Activated CD4-positive, alpha-beta memory T cell treated with anti-CD3 and anti-CD28 coated beads for 36 hours (primary cell): ENCODE measurements at places on chromosomes 11 and 22. TPM values are rescaled to one million over a fixed set of nuclear protein-coding genes. Genes with fewer than 3 reads are reported as not detected.

Gene SNX32
- total RNA-seq: 2.0 TPM

Gene TRIM51
- not detected for total RNA-seq

Gene NNMT
- not detected for total RNA-seq

Gene OR8H1
- total RNA-seq: not detected

Gene CAPN5
- total RNA-seq: 0.88 TPM

Gene SCN3B
- total RNA-seq: not detected

Gene NCF4
- total RNA-seq: 9.3 TPM

Gene CCDC90B
- total RNA-seq: 32.3 TPM

Gene SLCO2B1
- total RNA-seq: not detected

Gene CRYBB3
- total RNA-seq: 0.43 TPM

Gene EHF
- not detected for total RNA-seq

DNA sequence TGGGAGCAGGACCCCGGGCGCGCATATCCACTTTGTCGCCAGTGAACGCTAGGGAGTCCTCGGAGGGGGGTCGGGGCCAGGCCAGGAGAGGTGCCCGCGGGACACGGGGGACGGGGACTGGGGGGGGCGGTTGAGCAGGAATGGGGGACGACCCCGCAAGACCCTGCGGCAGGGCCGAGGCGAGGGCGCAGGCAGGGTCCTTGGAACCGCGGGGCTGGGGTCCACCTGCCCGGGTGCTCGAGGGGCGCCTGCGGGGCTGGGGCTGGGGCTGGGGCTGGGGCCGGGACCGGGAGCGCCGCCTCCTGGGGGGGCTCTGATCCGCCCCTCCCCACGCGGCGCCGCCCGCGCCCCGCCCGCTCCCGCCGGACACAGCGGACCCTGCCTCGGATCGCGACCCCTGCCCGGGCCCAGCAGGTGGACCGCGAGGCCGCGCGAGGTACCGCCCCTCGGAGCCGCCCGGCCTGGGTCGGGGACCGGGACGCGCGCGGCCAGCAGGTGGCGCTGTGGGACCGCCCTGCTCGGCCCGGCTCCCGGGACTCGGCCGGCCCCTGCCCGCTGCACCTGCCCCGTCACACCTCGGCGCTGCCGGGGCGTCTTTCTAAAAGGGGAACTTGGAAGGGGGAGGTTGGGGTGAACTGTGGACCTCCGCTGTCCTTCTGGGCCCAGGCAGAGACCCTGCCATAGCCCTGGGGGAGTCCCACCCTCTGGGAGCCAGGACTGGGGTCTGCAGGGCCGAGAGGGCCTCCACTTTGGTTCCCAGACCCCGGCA lies 11.0 kb downstream of the CRELD2 start:
- DNase-seq: peak; percentile 80

DNA sequence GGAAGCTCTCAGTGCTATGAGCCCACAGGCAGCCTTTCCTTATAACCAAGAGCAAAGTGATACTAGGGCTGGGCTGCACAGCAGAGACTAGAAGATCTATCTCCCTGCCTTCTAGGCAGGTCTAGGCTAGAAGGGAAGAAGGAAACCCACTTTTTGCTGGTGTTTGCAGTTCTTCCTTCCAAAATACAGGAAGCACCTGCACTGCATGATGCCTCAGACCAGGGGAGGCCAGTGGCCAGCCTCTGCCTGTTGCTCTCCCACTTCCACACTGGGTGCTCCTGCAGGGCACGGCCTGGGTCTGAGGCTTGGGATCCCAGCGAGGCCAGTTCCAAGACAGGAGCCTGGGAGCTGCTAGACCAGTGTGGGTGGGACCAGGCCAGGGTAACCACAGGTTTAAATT lies 6.0 kb upstream of the UCP3 start:
- DNase-seq: no peak

- peak; percentile 88 for DNase-seq
Observed at GRCh38 chr11:111378861-111379601, at the start of gene POU2AF1. Gene POU2AF1 (minus strand): TSS chr11:111379275. CDS start chr11:111379177, 98 bp downstream.

GRCh38 chr22:22424210-22424800 lies 84.2 kb downstream of the ZNF280B start:
- no peak for DNase-seq

GRCh38 chr11:133803026-133803425 lies 42.3 kb downstream of the SPATA19 start:
- DNase-seq: no peak

DNA sequence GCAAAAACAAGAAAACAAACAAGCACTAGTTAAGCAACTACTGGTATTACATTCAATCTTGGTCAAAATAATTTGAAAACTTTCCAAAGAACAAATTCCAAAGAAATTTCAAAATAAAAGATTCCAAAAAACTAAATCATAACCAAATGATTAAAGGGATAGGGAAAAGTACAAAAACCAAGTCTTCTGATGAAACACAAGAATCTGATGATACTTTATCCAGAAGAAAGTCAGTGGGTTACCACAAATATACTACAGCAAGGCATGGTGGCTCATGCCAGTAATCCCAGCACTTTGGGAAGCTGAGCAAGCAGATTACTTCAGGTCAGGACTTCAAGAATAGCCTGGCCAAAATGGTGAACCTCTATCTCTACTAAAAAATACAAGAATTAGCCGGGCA lies 59.1 kb downstream of the NUP98 start:
- no peak for DNase-seq

- no peak for DNase-seq
Observed at GRCh38 chr11:371051-371450, 1.8 kb downstream of the B4GALNT4 start.

DNA sequence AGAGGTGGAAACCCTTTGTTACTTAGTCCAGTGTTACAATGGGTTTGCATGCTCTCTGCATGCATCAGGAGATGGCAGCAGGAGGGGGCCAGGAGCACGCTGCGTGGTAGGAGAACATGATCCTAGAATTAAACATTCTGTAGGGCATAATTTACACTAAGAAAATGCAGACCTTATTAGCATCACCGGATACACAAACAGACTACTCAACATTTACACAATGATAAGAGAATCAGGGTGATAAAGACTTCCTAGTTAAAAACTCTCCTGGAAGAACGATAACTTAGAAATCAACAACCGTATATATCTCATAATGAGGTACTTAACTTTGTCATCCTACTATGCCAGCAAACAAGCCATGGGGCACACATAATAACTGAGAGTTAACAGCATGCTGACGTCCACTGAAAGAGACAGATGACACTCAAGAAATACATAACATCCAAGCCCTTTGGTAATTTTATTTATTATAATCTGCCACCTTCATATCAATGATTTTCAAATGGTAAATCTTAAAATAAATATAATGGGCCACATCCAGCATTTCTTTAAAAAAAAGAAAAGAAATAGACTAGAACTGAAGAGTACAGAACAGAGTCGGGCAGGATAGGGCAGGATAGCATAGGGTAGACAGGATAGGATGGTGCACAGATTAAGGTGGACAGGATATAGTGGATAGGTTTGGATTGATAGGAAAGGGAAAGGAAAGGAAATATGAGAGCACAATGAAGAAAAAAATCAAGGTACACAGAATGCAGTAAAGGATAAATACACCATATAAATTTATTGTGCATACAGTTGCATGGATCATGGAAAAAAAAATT lies 27.5 kb downstream of the CADM1 start:
- no peak for DNase-seq

GRCh38 chr22:42217019-42217751 lies 53.3 kb downstream of the TCF20 start:
- peak; percentile 60 for DNase-seq

GRCh38 chr22:36778020-36778419 lies 2.1 kb upstream of the IFT27 start:
- no peak for DNase-seq

DNA sequence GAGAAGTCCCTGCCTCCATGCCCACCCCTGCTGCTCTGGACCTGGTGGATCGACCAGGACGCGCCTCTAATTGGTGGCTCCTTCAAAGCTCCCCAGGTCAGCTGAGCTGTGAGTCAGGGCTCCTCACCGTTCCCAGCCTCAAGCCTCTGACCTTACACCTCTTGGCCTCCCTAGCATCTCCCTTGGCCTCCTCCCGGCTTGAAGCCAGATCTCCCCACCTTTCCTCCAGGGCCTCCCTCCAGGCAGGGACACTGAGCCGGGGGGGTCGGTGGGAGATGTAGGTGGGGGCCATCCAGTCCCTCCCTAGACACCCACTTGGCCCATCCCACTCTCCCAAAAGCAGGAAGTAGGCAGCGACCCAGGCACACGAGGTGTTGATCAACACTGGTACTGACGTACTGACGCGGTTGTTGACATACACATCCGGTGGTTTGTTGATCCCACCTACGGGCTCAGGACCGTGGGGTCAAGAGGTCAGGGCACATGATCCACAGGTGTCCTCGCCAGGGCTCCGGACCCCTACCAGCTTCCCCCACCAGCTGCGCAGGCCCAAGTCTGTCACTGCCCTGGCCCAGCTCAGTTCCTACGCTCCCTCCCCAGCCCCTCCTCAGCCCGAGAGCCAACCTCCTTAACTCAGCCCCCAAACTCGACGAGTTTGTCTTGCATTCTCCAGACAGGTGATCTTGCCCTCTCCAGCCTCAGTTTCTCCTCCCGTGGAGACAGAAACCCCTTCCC lies 802 bp downstream of the ATG2A start:
- DNase-seq: peak; percentile 52

DNA sequence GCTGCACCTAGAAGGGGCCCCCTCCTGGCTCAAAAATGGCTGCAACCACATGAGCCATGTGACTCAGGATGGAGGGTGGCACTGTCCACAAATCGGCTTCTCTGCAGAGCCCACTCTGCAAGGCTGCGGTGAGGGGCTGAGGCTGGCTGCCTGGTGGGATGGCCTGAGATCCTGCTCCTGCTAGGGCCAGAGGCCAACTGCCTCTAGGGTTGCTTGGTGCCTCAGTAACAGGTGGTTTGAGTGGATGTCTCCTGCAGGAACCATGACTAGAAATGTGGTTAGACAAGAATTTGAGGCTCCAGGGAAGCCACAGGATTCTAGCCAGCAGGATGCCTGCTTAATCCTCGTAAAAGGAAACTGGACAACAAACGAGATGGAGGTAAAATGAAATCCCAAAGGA lies 17.1 kb downstream of the PATZ1 start:
- no peak for DNase-seq

DNA sequence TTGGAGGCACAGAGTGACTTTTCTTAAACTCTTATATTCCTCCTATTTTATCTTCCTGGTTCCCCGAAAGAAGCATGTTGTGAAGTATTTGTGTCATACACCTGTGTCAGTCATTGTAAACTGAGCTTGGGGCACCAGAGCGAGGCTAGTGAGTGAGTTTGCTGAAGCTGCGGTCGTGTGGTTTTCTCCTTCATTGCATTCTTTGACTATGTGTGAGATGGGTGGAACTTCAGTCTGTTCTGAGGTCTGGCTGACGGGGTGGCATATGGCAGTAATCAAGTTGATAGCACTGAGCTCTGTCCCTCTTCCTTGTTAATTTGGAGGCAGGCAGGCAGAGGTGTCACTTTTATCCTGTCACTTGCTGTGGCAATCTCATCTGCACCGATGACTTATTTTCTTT lies 4.2 kb downstream of the VPS26B start:
- DNase-seq: peak; percentile 48

GRCh38 chr11:34588701-34589100 lies 32.2 kb upstream of the EHF start:
- no peak for DNase-seq

- DNase-seq: no peak
Observed at GRCh38 chr22:44363980-44364750, 51.4 kb upstream of the SHISAL1 start.

DNA sequence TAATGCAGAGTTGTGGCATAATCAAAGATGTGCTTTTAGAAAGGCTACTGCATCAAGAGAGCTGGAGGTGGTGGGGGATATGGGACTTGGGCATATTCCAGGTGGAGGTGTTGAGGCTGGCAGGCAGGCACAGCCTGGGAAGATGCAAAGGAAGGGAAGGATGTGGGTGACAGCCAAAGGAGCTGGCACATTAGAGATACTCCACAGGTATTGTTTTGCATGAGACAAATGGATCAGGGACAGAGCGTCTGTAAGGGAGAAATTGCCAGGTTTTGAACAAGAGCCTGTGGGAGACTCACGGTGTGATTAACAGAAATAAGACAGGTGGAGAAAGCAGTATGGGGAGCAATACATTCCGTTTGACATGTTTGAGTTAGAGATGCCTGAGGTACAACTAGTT lies 263.7 kb downstream of the NELL1 start:
- no peak for DNase-seq

DNA sequence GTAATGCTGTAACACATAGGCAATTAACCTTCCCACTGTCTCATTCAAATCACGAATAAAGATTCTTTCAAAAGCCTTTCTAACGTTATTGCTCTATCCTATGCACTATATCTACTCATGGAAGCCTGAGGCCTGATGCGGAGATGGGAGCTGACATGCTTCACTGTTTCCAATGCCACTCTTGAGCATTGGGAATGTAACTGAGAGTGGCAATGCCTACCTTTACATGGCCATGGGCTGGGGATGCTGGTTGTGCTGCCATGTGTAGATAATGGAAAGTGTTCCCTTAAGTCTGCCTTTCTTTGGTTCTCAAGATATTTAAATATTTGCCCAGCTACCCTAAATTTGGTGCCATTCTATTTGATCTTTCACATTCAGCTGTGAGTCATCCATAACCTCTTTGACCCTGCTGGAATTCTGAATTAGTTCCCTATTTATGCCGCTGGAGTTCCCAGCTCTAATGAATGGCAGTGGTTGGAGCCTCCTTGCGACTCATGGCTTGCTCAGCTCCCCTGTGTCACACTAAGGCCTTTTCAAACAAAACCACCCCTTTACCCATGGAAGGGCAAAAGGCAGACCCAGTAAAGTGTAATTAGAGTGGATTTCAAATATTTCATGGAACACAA lies 21.4 kb upstream of the DKK3 start:
- DNase-seq: no peak

DNA sequence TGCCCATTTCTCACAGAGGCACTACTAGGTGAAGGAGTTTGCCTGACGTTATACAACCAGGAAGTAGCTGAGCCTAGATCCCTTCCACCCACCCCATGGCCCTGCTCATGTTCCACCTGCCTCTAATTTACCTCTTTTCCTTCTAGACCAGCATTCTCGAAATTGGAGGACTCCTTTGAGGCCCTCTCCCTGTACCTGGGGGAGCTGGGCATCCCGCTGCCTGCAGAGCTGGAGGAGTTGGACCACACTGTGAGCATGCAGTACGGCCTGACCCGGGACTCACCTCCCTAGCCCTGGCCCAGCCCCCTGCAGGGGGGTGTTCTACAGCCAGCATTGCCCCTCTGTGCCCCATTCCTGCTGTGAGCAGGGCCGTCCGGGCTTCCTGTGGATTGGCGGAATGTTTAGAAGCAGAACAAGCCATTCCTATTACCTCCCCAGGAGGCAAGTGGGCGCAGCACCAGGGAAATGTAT lies 14.1 kb downstream of the PIK3IP1 start:
- no peak for DNase-seq

DNA sequence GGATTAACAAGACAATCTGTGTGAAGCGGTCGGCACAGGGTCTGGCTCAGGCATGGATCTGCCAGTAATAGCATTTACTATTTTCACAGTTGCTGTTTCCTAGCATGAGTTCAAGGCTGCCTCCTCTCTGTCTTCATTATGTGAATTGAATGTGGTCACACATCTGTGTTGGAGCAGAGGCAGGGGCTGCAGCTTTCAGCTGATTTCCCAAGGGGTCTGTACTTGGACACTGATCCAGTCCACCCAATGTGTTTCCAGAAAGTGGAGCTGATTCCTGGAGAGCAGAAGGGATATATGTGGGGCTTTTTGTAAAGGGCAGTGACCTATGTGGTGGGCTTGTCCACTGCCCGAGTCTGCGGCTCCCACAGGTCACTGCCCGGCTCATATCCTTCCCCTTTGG lies 3.5 kb upstream of the CELSR1 start:
- no peak for DNase-seq
